Caudate nucleus (tissue), 63 donors: ENCODE measurements at places on chromosomes 3 and 15.

- no peak for DNase-seq
These were observed 77.8 kb upstream of the WDR72 start for GRCh38 chr15:53837263-53837662.

DNA sequence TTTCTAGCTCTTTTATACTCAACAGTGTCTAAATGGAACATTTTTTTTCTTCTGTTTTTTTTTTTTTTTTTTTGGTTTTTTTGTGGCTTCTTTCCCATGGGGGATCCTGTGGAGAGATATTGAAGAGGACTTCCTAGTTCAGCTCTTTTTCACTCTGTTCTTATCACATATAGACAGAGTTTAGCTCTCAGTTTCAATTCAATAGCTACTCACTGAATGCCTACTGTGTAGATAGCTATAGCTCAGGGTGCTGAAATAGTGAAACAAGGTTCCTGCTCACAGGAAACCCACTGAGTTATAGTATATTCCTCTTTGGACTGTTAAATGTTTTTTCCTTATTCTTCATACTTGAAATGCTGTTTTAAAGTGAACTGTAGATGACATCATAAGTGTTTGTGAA lies 918.8 kb downstream of the CADM2 start:
- DNase-seq: no peak

DNA sequence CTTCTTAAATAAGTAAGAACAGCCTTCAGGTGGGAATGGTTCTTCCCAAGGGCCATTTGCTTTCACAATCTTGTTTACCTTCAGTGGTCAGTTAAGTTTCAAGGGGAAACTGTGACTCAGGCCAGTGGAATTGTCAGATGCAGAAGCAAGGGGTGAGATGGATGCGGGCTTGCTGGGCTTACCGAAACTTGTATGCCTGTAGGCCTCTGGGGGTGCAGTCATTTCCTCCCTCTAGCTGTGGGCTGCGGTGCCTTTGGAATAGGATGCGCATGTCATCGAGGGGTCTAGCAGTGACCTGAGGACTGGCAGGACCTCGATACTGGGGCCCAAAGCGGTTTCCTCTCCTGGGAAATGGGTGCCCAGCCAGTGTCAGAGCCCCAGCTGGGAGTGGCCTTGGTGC lies 121.6 kb downstream of the EEFSEC start:
- DNase-seq: no peak

DNA sequence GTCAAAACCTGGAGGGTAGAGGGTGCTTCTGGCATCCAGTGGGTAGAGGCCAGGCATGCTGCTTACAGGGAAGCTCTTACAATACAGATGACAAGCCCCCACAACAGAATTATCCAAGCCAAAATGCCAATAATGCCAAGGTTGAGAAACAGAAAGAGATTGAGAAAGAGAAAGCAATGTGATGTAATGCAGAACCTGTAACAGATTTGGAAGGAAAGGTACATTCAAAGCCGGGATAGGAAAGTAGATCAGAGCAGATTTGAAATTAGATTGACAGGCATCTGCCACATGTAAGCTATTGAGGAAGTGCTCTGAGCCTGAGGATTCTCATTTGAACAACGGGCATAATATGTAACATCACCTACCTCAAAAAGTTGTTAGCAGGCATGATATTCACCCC lies 157.9 kb downstream of the FHIT start:
- no peak for DNase-seq

GRCh38 chr3:29070959-29071634 lies 209.8 kb upstream of the RBMS3 start:
- no peak for DNase-seq

- DNase-seq: no peak
These were observed 108.4 kb downstream of the PTPRG start for GRCh38 chr3:61669668-61670299.

DNA sequence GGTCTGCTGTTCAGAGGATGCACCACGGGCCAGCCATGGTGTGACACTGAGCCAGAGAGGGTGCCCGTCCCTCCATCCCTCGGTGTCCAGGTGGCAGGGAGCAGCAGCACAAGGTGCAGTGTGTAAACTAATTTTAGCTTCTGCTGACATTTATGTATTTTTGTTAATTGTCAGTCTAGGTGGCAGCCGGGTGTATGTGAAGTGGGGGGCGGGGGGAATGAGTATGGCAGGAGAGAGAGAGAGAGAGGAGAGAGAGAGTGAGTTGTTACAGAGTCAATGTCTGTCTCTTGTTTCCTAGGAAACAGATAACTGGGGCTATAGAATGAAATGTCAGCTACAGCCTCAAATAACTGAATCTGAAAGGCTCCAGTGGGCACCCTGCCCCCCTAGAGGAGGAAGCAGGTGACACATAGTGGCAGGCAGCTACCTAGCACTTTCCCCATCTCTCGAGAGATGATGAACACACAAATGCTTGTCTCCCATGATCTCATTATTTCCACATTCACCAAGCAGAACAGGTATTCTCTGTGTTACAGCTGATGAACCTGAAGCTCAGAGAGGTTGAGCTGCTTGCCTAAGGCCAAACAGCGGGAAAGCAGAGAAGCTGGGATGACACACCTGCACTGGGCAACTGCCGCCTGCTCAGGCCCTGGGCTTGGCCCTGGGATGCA lies 24.7 kb downstream of the RASGRF1 start:
- peak; percentile 16 for DNase-seq

GRCh38 chr3:13714251-13714916 lies 165.5 kb downstream of the FBLN2 start:
- no peak for DNase-seq

- no peak for DNase-seq
These were observed 39.1 kb downstream of the MAP2K1 start for GRCh38 chr15:66425837-66426236.

DNA sequence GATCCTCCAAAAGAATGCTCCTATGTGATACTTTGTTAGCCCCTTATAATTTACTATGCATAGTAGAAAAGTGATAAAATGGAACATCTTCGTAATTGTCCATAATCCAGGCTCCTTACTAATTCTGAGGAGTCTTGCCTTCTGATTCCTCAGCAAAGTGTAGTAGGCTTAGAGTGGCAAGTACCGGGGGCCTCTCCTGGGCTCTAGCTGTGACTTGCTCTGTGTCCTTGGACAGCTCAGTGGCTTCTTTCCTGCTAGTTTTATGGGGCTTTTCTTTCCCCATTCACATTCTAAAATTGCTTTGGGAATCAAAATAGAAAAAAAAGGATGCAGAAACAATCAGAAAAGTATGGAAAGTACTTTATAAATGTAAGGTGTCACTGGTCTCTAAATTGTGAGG lies 211.0 kb downstream of the RORA start:
- no peak for DNase-seq

GRCh38 chr3:187112934-187113793 lies 26.1 kb downstream of the RPL39L start:
- no peak for DNase-seq

- DNase-seq: no peak
These were observed 33.3 kb downstream of the GLB1 start for GRCh38 chr3:33063651-33064051.

GRCh38 chr3:52253314-52254304 lies 8.1 kb downstream of the PPM1M start:
- no peak for DNase-seq

DNA sequence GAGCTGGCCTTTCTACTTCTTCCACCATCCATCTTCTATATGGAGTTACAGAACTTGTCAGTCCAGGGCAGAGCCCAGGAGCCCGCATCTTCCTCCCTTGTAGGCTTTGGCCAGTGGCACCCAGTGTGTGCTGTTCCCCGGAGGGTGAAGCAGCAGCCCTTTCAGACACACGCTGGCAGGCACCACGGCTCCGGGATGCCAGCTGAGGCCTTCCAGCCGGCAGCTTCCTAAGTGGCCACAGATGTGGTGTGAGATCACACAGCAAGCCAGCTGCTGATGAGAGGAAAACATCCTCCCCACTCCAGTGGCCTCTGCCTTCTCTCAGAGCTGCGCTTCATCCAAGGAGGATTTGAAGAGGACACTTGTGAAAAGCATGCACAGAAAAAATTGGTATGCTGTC lies 24.1 kb downstream of the CRABP1 start:
- DNase-seq: peak; percentile 74

GRCh38 chr3:170852324-170852723 lies 17.7 kb downstream of the RPL22L1 start:
- DNase-seq: no peak

- DNase-seq: no peak
These were observed 178.8 kb downstream of the SYNPR start for GRCh38 chr3:63456901-63457300.

GRCh38 chr3:27357665-27358258 lies 11.4 kb downstream of the NEK10 start:
- DNase-seq: peak; percentile 4

DNA sequence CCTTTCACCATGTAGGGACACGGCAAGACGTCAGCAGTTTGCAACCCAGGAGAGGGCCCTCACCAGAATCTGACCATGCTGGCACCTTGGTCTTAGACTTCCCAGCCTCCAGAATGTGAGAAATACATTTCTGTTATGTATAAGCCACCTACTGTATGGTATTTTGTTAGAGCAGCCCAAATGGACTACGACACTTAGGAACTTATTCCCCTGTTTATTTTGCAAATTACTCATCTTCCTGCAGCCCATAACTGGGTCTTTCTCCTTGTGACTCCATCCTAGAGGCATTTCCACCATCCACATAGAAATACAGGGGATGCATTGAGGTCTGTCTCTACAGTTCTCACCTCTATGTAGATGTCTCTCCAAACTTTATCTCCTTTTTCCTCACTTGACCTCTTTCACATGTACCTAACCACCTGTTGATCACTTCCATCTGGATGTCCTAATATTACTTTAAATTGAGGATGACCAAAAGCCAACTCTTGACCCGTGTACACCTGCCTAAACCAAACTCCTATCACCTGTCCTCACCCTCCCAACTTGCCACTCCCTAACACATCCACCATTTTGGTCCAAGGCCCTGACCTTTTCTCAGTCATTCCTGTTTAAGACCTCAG lies 406.0 kb upstream of the WNT5A start:
- DNase-seq: no peak

- no peak for DNase-seq
These were observed 98.2 kb downstream of the FNDC3B start for GRCh38 chr3:172137287-172138192.

GRCh38 chr15:78875107-78875914 lies 2.6 kb downstream of the MORF4L1 start:
- no peak for DNase-seq

DNA sequence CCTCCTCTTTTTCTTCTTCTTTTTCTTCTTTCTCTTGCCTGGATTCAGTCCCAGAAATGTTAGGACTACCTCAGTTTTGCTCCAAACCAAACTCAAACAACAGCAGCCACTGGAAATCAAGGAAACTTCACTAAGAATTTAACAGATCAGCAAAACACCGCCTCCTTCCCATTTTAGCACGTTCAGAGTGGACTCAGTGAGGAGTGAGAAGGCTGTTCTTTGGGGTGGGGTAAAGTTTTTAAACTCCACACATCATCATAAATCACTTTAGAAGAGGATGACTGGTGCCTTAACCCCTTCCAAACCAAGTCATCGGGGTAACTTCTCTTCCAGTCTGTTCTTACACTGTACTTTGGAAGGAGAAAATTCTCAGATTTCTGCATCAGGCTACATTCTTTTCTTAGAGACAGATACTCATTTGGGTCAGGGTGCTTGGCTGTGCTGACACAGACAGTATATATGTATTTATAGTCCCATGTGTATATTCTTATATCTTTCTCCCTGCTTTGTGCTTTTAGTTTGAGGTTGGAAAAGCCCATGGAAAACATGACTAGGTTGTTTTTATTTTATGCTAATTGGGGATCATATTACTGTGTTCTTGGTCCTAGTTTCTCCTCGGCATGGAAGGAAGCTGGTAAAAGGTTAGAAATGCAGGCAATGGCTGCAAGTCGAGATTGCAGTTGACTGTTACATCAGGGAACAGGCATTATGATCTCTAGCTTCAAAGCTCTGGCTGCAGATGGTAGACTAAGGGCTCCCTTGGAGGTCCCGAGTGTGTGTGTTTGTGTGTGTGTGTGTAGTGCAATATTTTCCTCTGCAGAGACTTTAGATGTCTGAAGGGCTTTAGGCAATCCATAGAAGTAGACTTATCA lies at the start of gene CCDC80:
Gene CCDC80, minus strand, starts transcription at position 214 of the 872 bp plus-strand sequence. CDS start 1,238 bp downstream, outside the sequence.
- DNase-seq: no peak

GRCh38 chr15:76391847-76392246 lies 55.3 kb downstream of the ISL2 start:
- no peak for DNase-seq

GRCh38 chr15:31069360-31070000 lies 32.0 kb downstream of the TRPM1 start:
- DNase-seq: no peak

GRCh38 chr3:58022490-58022889 lies 14.3 kb downstream of the FLNB start:
- DNase-seq: no peak

DNA sequence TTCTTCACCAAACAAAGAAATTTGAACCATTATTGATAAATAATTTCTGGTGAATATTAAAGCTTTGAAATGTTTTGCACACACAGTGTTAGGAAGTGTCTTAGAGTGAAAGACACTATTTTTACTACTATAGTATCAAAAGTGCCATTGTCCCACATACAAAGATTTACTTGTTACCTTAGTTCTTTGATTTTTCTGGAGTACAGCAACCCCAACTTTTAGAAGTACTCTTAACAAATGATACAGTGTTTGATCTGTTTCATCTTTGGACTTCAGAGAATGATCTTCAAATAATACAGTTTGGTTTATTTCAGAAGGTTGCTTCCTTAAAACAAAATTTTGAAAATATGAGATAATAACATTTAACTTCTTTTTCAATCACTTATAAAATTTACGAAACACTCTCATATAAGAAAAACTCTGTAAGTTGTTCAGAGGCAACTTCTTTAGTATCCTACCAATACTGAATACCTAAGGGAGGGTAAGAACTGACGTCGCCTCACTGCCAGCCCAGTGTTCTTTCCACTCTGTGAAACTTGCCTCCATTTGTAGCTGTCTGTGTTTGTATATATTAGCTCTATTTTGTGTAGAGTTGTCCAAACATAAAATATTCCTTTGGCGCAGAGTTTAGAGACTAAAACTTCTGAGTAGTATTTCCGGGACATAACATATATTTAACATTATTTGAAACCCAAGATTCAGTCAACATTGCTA lies 464.2 kb downstream of the LPP start:
- no peak for DNase-seq

GRCh38 chr3:157573780-157574378 lies 70.7 kb upstream of the VEPH1 start:
- no peak for DNase-seq

DNA sequence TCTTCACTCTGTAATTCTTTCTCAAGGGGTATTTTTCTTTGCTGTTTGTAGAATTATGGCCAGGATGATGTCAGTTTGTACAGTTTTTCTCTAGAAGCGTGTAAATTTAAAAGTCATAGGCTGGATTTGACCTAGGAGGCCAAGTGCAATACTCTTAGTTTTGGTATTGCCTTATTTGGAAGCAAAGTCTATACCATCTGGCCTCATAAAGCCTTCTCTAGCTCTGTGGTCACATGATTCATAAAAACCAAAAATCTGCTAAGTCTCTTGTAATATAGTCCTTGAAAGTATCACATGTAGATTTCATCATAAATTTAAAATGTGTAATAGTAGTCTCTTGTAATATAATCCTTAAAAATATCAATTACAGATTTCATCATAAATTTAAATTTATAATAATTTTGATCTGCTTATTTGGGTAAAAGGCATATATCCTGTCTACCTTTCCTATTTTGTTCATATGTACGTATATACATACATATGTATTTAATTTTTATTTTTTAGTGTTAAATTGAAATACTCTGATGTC lies 25.6 kb downstream of the TEX9 start:
- DNase-seq: no peak
